Karpas-422 (cell line): ENCODE measurements at places on chromosomes 1 and 21. TPM values are rescaled to one million over a fixed set of nuclear protein-coding genes. Genes with fewer than 3 reads are reported as not detected.

The KPRP gene
- total RNA-seq, result not detected in 2 replicates

- no peak for DNase-seq
These were observed 67.6 kb downstream of the OLFML2B start for GRCh38 chr1:161956097-161956496.

GRCh38 chr1:27551170-27551952, 52.6 kb downstream of the AHDC1 start:
- no peak for DNase-seq

GRCh38 chr1:207841293-207841692, 69.6 kb downstream of the CD34 start:
- no peak for DNase-seq
